ENCODE measurements at places on chromosomes 4 and X.

DNA sequence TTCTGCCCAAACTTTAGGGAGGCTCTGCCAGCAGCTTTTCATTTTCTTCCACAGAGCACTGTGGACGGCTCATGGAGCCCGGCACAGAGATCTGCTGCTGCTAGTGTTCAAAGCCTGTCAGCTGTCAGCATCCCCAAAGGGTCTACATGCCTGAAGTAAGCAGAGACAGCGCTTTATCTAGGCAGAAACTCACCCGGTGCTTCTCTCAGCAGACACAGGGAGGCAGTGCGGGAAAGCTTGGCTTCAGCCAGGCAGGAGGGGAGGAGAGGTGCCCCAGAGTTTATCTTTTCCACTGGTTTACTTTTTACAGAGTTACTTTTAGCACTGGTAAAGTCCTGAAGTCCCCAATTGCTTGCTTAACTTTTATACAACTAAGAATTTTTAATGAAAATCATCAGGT lies 339.3 kb downstream of the NKX6-1 start:
- no peak for DNase-seq

DNA sequence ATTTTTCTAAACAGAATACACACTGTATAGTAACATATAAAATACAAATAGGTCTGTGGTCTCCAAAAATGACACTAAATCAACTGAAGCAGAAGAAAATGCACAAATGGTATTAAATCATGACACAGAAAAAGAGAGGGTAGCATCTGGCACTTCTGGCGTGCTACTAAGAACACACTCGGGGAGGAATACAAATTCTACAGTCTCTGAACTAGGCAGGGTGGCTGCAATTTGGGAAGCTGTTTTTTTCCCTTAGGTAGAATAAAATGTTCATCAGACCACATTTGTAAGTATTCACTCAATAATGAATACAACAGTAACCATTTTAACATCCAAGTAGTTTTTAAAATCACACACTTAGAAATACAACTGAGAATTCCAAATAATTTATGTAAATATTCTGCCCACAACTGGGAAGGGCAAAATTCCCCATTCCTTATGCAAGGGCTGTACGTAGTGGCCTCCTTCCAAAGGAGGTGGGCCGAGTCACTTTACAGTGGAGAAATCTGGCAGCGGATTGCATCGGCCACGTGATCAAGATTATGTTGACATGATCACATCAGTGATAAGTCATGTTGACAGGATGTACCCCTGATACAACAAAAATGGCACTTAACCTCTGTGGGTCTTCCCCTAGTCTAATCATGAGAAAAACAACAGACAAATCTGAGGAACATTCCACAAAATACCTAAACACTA lies 101.1 kb downstream of the TSPAN5 start:
- no peak for DNase-seq

GRCh38 chrX:129781680-129782495 lies 2.1 kb downstream of the SASH3 start:
- DNase-seq, result no peak

DNA sequence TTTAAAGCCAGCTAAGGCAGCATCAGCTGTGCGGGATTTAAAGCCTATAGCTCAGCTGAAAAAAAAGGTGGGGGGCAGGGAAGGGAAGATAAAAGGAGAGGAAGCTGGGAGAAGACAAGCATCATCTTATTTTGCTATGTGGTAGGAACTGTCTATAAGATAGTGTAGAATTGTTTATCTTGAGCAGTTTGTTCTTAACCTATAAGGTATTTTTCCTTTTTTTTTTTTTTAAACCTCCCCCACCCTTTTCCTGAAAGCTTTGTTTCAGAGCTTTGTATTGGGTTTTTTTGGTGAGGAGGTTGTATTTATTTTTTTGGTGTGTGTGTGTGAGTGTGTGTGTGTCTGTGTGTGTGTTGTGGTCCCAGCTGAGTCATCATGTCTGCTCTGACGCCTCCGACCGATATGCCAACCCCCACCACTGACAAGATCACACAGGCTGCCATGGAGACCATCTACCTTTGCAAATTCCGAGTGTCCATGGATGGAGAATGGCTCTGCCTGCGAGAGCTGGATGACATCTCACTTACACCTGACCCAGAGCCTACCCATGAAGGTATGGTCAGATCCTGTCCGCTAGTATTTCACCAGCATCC lies 531 bp downstream of the RUFY3 start:
- peak; percentile 37 for DNase-seq

DNA sequence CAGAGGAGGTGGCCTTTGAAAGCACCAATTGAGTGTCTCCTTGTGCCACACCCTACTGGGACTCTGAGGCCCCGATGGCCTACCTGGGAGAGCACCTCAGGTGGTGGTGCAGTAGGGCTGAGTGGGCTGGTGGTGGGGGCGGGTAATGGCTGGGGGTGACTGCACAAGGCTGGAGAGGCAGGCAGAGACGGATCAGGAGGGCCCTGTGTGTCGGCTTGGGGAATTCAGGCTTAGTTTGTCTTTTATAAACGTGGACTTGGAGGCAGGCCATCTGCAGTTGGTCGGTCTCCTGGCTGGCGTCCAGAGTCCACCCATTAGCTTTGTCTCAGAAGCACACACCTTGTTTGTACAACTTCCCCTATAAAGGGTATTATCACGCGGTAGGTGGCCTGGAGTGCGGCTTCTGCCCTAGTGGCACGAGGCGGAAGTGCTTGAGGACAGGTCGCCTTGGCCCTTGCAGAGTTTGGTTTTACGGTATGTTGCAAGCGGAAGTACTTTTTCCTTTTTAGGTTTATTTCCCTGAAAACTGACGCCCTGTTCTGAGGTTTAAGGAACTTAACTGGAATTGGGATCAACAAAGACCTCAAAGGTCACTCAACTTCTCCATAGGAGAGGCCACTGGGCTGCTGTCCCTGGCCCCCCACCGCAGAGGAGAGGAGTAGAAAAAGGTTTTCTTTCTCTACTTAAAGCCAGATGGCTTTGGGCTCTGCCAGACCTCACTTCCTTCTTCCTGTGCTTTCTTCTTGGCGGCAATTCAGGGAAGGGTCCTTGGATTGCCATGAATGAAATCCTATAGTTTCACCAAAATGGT lies 8.0 kb downstream of the TBC1D14 start:
- peak; percentile 96 for DNase-seq

- DNase-seq, result peak; percentile 15
Observed at GRCh38 chr4:124710015-124710741, 2.4 kb downstream of the ANKRD50 start.

- no peak for DNase-seq
Observed at GRCh38 chrX:124910611-124911010, 409.1 kb upstream of the TEX13C start.

DNA sequence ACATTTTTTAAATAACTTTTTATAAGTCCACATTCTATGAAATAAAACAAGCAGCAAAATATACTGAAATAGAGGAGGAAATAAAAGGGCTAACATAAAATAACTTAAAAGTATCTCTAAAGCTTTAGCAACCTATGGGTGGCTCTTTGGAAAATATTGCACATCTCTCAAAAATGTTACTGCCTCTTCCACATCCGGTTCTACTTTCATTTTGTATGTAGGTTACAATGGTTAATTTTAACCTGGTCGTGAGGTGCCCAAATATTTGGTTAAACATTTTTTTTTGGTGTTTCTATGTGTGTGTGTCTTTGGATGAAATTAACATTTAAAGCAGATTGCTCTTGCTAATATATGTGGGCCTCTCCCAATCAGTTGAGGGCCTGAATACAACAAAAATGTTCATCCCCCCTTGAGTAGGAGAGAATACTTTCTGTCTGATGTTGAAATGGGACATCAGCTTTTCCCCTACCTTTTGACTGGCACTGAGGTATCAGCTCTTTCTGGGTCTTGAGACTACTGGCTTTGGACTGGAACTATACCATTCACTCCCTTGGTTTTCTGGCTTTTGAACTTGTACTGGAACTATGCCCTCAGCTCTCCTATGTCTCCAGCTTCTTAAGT lies 353.0 kb downstream of the ADAM29 start:
- no peak for DNase-seq

- DNase-seq, result no peak
Observed at GRCh38 chr4:24105327-24106038, 215.6 kb upstream of the PPARGC1A start.

DNA sequence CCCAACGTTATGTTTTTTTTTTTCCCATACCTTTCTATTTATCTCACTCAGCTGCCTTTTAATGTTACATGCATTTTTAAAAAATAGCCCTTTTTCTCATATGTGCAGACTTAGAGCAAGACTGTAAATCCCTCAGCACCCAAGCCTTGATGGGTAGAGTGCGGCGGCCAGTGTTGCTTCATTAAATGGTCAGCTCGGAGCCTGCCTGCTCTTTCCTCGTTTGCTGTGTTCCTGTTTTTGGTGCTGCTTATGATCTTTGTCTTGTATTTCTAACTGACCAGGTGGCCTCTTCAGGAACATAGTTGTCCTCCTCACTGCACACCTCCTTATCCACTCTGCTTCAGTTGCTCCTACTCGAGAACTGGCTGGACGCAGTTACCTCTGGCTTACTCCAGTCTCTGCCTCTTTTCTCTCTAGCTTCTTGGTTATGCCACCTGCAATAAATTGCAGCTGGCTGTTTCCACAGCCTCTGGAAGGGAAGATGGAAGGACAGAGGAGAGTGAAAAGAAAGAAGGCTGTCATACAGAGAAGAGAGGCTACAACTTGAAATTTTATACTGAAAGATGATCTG lies 10.7 kb downstream of the RBPJ start:
- DNase-seq, result no peak

DNA sequence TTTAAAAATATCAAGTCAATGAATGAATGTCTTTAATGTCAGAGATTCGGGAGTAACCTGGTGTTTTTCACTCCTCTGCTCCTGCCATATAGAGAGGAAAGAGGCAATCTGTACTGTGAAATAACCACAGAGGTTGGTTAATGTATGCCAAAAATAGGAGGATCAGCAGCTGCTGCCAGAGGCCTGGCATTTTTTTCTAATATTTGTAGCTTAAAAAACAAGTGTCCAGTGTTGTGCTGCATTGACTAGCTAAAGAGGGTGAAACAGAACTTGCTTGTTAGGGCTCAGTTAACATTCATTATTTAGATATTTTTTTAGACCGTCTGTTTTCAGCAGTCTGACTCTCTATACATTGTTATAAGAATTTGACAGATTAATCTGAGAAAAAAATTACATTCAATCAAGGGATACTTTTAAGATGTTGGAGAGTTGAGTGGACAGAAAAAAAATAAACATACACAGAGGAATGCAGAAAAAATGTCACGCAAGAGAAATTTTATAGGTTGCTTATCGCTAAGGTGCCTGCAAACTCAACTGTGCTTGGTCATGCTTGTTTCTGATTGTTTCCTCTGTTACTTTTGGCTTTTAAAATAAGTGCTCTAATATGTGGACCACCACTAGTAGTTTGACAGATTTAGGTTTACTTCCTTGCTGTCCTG lies 392.3 kb upstream of the GALNT7 start:
- no peak for DNase-seq

DNA sequence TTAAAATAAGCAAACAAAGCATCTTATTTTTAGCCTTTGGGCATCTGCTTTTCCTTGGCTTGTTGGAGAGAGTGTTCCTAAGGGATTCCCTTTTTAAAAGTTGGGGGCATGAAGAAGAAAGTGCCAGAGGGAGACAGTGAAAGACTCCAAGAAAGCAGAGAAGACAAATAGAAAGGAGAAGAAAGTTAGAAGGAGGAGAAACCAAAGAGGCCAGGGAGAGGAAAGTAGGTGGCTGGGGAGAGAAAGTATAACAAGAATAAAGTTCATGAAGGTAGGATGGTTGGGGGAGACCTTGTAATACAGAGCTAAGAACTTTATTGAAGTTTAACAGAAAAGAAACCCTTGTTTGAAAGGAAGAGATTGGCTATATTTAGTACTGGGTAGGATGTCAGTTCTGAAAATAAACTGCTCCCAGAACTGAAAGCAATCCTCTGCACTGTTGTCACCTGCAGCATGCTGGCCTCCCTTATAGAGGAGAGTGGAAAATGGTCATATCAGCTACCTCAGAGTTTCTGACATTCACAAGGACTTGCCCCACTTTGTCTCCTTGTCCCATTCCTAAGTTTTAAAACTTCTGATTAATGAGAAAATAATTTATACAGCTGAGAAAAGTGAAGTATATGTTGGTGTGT lies 125.3 kb upstream of the VAMP7 start:
- DNase-seq, result no peak

- peak; percentile 5 for DNase-seq
Observed at GRCh38 chr4:75514949-75515612, 808 bp downstream of the THAP6 start.

GRCh38 chr4:66688674-66689073 lies 856.6 kb downstream of the CENPC start:
- peak; percentile 19 for DNase-seq

DNA sequence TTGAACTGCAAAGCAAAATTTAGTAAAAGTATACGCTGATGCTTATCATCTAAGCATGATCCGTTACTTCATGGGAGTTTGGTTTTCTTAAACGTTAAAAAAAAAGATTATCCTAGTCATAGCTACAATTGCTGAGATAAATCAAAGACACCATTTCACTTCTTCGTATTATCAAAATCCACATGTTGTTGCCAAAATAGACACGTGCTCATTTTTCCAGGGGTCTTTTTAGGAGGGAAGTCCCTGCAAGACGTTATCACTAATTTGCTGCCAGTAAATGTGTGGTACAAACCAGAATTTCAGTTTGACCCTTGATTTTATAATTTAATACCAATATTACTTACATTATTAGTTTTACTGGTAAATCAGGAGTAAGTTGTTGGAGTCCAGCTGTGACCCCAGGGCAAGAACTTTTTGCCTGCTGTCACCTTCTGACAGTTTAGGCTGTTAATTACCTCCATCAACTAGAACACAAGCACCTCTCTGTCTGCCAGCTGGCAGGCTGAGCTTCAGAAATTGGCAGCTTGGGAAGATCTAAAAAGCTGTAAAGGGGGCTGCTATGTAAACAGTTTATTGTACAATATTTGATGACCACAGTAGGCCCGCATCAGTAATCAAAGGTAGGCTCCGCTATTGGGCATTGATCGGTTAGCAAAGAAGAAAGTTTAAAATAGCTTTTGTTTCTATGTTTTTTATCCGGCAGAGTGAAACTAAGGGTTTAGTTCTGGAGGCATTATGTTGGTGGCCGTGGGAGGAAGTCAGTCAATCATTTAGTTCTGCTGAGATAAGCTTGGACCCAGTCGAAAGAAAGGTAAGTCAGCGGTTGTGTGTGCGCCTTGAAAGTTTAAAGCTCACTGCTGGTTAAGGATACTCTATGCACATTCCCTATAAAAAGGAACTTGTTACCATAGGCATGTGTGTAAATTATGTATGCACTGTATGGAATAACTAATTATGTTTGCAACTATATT lies 196.4 kb downstream of the FBXO8 start:
- DNase-seq, result no peak

DNA sequence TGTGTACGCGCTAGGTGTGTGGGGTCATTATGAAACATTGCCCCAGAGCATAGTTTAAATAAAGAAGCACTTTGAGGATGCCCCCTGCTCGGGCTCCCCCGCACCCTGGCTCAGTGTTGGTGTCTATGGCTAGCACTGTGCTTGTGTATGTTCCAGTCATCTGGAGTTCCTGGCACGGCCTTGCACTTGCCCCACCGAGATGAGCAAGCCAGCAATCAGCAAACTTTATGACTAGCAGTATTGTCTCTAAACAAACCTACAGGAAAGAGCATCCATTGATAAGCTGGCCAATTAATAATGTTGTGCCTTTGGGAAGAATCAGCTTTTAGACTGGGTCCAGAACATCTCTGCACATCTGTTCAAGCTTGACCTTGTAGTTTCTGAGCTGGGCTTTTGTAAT lies 707 bp upstream of the SHROOM4 start:
- DNase-seq, result no peak

GRCh38 chrX:72312311-72312940 lies 6.7 kb upstream of the CITED1 start:
- DNase-seq, result no peak

GRCh38 chrX:50618788-50619558 lies 148.3 kb upstream of the DGKK start:
- no peak for DNase-seq

- no peak for DNase-seq
Observed at GRCh38 chr4:23374259-23374658, 515.6 kb downstream of the PPARGC1A start.
